ENCODE measurements at places on chromosomes 12 and 14.

DNA sequence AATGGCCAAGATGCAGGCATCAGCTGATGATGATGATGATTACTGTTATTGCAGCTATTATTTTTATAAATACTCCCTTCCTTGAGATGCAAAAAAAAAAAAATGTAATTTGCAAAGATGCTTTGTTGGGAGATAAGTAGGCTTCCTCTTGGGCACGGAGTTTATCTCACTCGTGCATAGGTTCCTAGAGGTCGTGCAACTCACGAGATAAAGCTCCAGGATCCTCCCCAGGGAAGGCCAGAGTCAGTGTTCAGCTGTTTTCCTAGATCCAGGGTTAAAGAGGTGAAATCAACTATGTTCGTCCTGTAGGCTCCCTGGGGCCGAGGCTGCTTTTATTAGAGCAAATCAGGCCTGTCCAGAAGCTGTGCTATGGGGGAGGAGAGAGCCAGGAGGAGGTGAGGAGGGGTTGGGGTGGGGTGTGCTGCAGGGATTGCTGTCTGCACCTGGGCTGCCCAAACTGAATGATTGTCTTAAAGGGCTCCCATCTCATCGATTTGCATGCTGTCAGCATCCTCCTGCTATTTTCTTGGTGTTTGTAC lies 270.3 kb downstream of the NRXN3 start:
- no peak for DNase-seq

DNA sequence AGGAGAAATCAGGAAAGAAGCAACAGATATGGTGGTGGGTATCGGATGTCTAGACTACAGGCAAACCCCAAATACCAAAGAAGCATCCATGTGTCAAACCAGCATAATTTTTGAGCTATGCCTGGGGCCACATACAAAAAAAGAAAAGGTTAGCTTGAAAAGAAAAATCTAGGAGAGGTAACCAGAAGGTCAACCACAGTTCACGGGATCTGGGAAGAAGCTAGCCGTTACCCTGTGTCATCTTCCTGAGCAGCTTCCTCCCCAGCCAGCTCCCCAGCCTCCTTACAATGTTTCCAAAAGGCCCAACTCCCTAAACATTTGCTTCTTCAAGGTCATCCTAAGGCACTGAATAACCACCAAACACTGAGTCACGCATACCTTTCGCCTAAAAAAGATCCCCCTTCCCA lies 3.1 kb downstream of the SINHCAF start:
- no peak for DNase-seq

- no peak for DNase-seq
Observed at GRCh38 chr12:114391088-114391487, 14.9 kb downstream of the TBX5 start.

GRCh38 chr12:2320841-2321240 lies 268.1 kb downstream of the CACNA1C start:
- DNase-seq, result no peak

- no peak for DNase-seq
Observed at GRCh38 chr12:4471256-4471655, 25.6 kb upstream of the FGF6 start.

- no peak for DNase-seq
Observed at GRCh38 chr12:69936766-69937165, 111.7 kb downstream of the MYRFL start.

DNA sequence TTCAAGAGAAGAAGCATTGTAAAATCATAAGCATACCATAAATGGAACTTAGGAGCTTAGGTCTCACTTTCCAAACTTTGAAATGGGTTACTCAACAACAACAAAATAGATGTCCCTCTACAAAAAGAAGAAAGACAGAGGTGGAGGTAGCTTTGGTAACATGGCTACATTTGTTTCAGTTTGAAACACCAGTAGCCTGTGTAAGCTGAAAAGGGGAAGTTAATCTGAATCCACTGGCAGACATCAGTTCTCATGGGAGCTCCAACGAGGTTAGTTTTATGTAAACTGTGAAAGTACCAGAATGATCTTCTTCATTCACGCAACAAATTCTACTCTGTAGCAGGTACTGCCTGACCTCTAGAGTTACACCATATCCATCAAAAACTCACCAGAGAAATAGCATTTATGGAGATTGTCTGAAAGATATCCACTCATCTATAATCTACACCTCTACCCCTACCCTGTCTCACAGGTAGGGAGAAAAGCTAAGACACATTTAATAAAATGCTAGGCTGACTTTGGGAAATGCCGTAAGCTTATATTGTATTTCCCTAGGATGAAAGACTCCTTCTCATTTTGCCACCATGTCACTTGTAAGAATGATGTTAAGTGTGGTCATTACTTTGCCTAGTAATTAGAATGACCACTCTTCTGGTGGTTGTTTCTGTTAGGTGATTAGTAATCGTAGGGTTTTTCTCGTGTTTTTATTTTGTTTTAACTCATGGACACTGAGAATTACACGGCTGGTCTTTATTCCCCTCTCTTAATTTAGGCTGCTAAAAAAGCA lies 224.1 kb downstream of the ASCL1 start:
- DNase-seq, result no peak

DNA sequence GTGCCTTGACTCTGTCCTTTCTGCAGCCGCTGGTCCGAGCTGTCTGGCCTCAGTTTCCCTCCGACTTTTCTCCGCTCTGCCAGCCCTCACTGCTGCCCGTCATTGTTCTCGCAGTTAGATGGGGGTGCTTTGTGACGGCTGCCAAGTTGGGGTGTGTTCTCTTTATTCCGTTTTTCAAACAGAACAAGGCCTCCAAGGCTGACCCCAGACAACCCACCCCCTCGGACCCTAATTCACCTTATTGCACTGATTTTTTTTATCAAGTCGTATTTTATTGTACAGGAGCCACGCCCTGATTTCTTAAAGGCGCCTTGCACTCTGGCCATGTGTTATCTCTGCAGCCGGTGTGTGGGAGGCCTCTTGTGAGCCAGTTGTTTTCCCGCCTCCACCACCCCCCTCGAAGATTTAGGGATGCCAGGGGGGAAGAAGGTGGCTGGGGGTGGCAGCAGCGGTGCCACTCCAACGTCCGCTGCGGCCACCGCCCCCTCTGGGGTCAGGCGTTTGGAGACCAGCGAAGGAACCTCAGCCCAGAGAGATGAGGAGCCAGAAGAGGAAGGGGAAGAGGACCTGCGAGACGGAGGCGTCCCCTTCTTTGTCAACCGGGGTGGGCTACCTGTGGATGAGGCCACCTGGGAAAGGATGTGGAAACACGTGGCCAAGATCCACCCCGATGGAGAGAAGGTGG lies 1.3 kb downstream of the VASH1 start:
- DNase-seq, result no peak

- no peak for DNase-seq
Observed at GRCh38 chr12:58414398-58414871, 473.1 kb downstream of the ATP23 start.

GRCh38 chr14:104317492-104317805 lies 179.1 kb downstream of the KIF26A start:
- no peak for DNase-seq

GRCh38 chr14:53325176-53325806 lies 172.2 kb upstream of the DDHD1 start:
- DNase-seq, result no peak

DNA sequence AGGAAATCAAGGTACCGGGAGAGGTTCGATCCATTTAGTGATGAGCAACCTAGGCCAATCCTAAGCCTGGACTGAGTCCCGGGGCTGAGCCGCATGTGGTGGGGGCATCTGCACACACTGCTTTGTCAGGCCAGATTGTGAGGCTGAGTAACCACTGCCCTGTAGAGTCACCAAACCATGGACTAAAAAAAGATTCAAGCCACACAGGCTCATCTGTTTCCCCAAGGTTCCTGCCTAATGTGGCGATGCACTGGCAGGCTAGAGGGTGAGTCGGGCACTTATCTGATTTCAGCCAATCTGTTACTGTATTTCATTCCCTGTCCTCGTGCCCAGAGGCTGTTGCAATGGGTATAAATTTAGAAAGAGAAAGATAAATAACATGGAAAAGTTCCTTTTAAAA lies 140.8 kb downstream of the TTC7B start:
- DNase-seq, result no peak

- no peak for DNase-seq
Observed at GRCh38 chr14:103846097-103846496, 1.3 kb downstream of the PPP1R13B start.

DNA sequence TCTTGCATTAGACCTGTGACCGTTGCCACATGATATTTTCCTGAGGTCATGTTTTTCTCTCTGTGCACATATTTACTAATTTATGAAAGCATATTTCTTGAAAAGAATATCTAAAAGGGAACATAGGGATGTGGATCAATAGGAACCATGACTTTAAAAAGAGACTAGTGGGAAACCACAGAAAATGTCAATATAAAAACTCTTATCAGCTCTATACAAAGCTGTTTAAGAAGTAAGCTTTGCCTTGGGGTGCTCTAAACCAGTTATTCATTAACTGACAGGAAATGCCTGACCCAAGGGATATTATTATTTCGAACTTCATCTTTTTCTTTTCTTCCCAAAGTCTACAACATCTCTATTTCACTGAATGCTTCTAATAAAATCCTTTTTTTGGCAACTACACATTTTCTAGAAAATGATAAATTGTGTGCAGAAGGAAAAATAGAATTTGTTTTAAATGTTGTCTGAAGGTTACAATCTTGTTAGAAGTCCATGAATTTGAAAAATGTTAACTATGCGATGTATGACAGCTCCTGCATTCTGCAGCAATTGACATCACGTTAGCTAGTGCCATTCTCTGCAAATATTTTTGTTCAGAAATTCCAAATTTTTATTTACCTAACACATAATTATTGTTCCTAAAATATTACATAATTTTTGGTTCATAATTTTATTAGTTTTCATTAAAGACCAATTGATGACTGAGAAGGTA lies 345.0 kb downstream of the SLC16A7 start:
- no peak for DNase-seq

DNA sequence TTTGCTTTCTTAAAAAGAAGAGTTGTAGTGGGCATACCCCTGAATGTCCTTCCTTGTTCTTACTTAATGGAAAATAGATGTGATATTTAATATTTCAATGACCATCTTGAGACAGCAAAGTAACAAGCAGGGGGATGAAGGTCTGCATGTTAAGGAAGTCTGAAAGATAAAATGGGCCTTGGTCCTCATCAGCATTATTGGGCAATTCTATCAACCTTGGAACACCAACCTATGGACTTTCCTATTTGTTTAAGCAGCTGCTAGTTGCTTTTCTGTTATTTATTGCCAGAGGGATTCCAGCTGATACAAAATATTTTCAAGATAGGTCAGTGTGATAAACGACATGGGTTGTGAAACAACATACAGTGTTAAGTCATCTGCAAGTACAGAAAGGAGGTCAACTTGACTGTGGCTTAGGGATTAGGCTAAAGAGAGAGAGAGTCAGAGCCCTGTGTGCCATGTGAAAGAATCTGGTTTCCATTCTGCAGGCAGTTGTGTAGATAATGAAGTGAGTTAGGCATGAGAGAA lies 16.4 kb upstream of the A2M start:
- DNase-seq, result no peak

GRCh38 chr12:72272731-72273498 lies 745 bp downstream of the TRHDE start:
- no peak for DNase-seq

- no peak for DNase-seq
Observed at GRCh38 chr14:19771895-19772430, 1.3 kb upstream of the OR4M1 start.

- no peak for DNase-seq
Observed at GRCh38 chr12:102095677-102096263, 24.1 kb downstream of the NUP37 start.

DNA sequence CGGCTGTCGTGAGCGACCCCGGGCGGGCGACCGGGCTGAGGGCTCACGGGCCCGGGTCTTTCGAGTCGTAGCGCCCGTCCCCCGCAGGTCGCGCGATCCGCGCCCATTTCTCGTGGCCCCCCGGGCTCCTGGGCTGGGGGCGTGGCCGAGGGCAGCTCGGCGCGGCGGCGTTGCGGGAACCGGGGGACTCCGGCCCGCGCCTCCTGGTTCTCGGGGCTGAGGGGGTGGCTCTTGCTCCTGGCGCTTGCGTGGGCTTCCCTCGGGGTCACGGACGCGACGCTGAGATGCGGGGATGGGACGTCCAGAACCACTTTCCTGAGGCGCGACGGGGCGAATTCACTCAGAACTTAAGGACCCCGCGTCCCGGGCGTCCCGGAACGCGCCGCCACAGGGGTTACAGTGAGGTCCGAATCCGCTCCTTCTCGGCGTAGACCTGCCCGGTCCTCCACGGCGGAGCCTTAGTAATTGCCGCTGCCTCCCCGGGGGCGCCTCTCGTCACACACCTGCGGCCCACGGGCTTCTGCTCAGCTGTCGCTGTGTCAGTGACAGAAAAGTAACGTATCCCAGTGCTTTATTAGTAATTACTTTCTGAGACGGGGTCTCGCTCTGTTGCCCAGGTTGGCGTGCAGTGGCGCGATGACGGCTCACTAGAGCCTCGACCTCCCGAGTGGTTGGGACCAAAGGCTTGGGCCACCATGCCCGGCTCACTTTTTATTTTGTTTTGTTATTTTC lies 606 bp downstream of the EP400 start:
- no peak for DNase-seq

DNA sequence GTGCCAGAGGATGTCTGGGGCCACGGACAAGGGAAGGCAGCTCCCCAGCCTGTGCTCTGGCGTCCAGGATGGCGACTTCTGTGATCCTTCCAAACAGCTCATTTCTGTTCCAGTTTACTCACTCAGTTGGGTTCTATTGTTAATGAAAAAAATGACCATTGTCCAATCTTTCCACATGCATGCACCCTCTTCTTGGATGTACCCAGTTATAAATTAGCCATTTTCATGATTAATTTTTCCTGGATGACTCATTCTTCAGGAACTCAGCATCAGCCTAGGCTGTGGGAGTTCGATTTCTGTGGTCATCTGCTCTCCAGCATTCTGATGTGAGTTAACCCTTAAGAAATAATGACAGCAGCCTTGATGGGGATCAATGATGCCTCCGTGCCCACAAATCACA lies 926.8 kb downstream of the BCL11B start:
- DNase-seq, result no peak

GRCh38 chr14:77369285-77369684 lies 7.6 kb downstream of the TMED8 start:
- DNase-seq, result no peak

DNA sequence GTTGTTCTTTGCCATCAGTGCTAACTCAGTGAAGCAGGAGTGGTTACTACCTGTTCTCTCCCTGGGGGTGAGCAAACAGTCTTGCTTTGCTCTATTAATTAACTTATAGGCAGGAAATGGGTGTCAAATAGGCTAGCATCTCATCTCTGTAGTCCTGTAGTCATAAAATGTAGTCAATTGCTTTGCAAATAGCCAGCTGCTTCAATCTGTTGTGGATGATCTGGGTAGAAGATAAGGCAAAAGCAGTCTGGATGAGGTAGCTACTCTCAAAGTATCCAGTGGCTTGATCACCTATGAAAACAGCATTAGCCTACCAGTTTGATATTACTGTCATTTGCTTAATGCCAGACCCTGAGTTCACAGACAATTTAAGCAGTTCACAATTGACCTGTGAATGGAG lies 369.0 kb upstream of the TMTC1 start:
- no peak for DNase-seq

- DNase-seq, result no peak
Observed at GRCh38 chr14:91048676-91049075, 11.8 kb downstream of the RPS6KA5 start.
